ENCODE measurements at places on chromosomes 6 and 20.
A peak's percentile ranks its signal among the peaks of the same experiment; 100 is the strongest.

GRCh38 chr20:30811885-30812671 lies 445.4 kb upstream of the DEFB115 start:
- DNase-seq, result peak; percentile 76

DNA sequence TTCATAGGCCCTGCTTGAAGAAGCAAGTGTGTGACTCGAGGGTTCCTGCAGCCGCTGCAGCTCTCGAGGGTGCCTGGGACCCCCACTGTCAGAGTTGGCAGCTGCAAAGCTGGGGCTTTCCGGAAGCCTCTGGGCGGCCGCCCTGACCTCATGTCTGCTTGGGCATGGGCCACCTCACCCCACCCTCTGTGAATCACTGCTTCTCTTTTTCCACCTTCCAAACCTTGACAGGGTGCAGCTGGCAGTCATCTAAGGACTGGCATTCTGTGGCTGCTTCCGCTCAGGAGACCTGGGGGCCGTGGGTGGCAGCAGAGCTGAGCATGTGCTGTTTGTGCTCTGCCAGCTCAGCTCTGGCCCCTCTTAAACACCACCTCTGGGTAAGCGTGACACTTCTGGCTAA lies 32.0 kb downstream of the ERMARD start:
- DNase-seq, result no peak

GRCh38 chr20:63305393-63305792 lies 12.4 kb downstream of the COL20A1 start:
- DNase-seq, result no peak

- DNase-seq, result peak; percentile 74
Observed at GRCh38 chr20:50335105-50335504, 144.5 kb downstream of the CEBPB start.

DNA sequence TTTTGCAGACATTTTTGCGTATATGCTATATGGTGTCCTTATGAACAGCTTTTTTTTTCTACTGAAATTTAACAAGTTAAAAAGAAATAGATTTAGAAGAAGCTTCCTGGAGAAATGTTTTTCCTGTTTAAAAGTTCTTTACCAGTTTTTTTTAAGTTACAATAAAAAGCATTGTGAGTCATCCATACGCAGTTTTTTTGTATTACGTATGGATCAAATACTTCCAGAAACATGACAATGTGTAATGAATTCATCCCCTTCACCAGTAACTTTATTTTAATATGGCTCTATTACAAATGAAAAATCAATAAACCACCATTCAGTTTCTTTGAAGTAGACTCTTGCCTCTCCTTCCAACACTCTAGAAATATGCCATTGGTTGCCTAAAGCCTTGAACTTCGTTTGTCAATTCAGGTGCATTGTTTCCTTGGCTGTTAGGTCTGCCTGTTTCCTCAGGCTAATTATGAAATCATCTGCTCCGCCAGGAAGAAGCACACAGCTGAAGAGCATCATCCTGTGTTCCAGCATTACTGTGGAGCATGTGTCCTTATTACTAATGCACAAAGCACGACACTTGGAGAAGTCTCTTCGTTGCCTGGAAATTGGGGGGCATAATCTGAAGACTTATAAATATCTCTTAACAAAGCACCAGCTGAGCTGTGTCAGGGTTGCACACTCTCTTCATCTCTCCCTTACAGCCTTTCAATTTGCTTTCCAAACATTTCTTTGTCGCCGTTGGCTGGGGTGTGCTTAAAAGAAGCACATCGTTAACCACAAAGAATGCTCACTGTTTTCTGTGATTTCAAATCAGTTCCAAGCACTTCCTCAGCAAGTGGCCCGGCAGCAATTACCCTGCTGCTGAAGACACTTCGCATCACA lies 9.6 kb downstream of the MOXD1 start:
- no peak for DNase-seq

GRCh38 chr20:23928788-23929187 lies 49.2 kb upstream of the CST5 start:
- no peak for DNase-seq

DNA sequence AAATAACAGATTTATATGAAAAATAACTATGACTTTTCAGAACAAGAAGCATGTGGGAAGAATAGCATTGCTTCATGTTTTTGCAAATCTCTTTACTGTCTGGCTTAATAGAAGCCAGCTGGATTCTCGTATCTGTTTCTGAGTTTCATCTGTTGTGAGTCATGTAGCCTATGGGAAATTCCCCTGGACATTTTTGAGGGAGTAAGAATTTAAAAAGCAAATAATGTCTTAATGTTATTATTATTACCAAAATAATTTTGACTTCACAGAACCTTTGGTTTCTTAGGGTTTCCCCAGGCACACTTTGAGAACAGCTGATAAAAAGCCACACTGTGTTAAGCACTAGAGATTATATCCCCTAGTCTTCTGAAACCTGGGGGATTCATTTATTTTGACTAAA lies 75.8 kb downstream of the SYCP2L start:
- DNase-seq, result no peak

GRCh38 chr6:100449239-100449691 lies 15.5 kb downstream of the SIM1 start:
- no peak for DNase-seq

GRCh38 chr6:25371037-25371347 lies 91.8 kb downstream of the CARMIL1 start:
- DNase-seq, result no peak

GRCh38 chr6:29510746-29511300 lies 23.1 kb upstream of the MAS1L start:
- DNase-seq, result no peak

GRCh38 chr20:42530855-42531448 lies 658.8 kb downstream of the PTPRT start:
- DNase-seq, result peak; percentile 37

GRCh38 chr20:46257887-46258286 lies 50.4 kb downstream of the CDH22 start:
- DNase-seq, result no peak

DNA sequence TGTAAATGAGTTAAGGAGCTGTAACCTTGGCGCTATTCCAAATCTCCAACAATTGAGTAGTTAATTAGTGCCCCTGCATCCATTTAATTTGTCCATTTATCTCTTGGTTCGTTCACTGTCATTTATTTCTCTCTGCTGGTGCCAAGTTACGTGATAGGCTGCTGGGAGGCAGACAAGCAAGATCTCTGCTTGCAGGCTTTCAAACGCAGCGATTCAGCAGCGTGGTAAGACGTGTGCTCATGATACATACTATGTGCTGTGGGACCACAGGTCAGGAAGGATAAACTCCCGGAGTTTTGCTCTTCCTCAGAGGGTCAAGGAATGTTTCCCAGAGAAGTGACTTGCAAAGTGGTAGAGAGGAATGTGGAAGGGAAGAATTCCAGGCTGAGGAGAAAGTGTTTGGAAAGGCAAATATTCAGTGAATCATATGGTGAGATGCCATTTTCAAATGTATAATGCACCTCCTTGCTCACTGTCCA lies 46.4 kb downstream of the UTRN start:
- DNase-seq, result no peak

DNA sequence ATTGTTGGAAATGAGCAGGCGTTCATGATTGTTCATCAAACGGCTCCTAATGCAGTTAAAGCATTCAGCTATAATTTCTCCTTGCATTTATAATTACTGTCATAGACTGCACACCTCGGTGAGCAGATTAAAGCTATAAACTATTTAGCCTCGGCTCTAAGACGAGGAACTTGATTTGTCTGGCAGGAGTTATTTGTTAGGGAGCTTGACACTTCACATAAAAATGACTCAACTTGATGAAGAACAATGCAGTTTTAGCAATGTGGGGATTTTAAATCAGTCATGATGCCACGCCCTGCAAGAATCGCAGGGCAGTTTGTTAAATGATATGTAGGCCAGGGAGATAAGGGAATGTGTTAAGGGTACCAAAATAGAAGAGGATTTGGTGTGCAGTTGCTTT lies 290.2 kb downstream of the TSHZ2 start:
- no peak for DNase-seq

DNA sequence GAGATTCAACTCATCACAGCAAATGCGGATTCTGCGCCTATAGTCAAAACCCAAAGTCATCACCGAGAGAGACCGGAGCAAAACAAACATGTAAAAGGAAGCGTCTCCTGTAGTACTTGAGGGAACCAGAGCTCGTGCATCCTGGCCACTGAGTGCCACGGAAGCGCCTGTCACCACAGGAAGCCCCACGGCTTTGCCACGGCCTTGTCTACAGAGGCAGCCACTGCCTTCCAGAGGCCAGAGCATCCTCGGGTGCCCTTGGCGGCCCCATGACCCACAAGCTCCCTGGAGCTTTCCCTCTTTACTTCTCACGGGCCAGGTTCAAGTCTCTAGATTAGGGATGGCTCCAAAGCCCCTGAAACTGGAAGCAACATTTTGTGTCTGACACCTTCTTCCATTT lies 7.5 kb downstream of the TCFL5 start:
- no peak for DNase-seq

DNA sequence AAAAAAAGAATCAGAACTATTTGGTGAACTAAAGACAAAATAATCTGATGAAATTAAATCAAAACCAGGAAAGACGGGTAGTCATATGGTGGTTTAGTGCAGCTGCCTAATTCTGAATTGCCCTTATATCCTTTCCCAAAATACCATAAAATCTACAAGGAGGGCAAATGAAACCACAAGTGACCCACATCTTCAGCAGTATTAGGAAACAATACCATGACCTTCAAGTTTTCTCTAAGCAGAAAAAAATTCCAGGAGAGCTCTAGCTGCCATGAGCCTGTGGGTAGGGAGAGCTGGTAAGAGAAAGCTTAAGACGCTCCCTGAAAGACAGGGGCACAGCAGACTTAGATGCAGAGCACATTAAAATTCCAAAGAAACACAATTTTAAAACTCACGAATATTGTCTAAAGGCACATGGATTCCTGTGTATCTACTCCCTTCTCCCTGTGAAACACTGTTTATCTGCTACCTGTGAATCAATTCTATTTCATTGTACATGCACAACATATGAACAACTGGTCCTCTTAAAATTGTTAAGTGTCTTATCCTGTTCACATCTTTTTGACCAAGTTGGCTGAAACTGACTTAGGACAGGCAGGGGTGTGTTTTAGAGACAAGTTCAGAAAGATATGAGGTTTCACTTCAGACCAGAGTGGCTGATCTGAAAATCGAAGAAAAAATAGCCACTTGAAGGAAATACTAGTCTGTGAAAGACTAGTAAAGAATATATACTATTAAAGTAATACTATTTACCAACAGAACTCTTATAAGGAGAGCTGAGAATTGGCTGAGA lies 153.6 kb upstream of the SHLD1 start:
- DNase-seq, result no peak

DNA sequence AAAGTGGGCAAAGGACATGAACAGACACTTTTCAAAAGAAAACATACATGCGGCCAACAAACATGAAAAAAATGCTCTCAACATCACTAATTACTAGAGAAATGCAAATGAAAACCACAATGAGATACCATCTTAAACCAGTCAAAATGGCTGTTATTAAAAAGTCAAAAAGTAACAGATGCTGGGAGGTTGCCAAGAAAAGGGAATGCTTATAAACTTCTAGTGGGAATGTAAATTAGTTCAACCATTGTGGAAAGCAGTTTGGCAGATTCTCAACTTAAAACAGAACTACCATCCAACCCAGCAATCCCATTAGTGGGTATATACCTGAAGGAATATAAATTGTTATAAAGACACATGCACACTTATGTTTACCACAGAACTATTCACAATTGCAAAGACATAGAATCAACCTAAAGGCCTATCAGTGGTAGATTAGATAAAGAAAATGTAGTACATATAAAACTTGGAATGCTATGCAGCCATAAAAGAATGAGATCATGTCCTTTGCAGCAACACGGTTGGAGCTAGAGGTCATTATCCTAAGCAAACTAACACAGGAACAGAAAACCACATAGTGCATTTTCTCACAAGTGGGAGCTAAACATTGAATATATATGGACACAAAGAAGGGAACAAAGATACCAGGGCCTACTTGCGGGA lies 16.3 kb downstream of the CENPQ start:
- DNase-seq, result no peak

DNA sequence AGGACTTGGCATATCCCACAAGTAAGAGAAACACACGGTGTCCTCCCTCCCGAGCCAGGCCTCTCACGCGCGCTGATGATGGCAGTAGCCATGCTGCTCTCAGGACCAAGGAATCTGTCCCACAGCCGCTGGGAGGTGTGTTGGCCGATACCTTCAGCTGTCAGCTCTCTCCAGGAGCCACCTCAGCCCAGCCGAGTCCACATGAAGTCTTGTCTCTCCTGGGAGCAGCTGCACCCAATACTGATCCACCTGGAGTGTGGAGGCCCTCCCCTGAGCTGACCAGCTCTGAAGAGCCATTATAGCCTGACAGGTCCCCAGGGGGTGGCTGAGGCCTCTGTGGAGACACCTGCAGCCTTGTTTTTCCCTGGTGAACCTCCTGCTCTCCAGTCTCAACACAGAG lies 23.8 kb upstream of the NXT1 start:
- no peak for DNase-seq

DNA sequence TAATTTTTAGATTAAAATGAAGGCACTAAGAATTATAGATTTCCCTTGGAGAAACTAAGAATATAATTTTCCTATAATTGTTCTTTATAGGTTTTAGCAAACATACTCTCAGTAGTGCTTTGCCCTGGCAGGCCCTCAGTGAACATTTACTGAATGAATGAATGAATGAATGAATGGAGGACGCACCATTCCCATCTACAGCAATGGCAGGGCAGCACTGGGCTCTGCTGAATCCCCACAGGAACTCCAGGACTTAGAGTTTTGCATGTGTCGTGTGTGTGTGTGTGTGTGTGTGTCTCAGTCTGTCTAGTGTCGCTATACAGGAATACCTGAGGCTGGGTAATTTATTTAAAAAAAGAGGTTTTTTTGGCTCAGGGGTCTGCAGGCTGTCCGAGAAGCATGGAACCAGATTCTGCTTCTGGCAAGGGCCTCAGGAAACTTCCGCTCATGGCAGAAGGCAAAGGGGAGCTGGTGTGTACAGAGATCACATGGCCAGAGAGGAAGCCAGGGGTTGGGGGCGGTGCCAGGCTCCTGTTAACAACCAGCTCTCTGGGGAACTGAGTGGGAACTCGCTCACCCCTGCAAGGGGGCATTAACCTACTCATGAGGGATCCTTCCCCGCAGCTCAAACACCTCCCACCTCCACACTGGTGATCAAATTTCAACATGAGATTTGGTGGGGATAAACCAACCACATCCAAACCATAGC lies 20.1 kb downstream of the RNASET2 start:
- no peak for DNase-seq

GRCh38 chr20:10447028-10447427 lies 11.9 kb downstream of the SLX4IP start:
- DNase-seq, result peak; percentile 79

GRCh38 chr6:161139304-161139765 lies 134.5 kb downstream of the AGPAT4 start:
- no peak for DNase-seq

DNA sequence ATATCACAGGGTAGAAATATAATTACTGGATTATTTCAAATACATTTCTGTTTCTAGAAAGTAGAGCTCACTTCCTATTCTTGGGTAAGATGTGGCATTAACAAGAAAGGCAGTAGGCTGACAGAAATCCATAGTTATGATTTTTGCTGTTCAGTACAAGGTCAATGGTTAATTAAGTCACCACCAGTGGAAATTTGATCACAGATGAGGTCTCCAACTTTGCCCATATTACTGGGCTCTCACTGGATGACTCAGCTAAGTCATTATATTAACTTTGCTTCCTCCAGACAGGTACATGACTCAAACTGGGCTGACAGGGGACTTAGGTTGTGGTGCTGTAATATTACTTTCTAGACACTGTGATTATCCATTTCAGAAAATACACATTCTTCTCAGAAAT lies 212.4 kb downstream of the GRIK2 start:
- DNase-seq, result peak; percentile 3

Measured in urothelium cell line (cell line).